KBM-7 (cell line): ENCODE measurements at places on chromosomes 12 and 14.

- DNase-seq = no peak
Measured at GRCh38 chr14:64953310-64953654, 10.7 kb upstream of the GPX2 start.

DNA sequence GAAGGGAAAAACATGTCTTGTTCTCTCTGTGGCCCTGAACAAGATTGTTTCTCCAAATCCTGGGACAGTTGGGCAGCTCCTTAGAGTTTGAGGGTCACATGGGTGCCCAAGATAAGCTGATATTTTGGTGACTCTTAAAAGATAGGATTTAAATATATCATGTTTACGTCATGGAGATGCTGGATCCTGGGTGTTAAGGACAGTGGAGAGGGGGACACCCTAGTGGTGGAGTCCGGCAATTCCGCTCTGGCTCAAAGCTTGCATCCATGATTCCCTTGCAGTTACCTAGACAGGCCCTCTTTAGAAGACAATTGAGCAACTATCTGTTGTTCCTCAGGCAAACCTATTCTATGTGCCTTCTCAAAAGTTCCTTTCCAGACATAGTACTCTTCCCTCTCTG lies 101.8 kb downstream of the CMKLR1 start:
- peak; percentile 11 for DNase-seq

GRCh38 chr14:58291646-58292045 lies 6.7 kb upstream of the ARID4A start:
- no peak for DNase-seq

DNA sequence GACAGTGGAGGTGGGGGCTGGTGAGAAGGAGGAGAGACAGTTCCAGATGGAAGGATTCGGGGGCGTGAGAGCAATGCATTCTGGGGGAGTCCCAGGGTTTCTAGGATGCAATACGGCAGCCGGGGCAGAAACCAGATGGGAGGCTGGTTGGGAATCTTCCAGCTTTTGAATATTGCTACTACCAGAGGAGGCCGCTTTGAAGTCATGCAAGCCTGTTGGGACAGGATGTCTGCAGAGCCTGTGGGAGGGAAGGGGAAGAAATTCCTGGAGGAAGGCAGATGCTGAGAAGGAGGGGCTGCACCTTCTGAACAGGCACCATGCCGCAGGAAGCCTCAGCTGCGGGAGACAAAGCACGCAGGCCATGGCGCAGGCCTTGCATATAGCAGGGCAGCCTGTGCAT lies 105.4 kb downstream of the APAF1 start:
- DNase-seq = no peak

GRCh38 chr12:92158796-92159439 lies 13.3 kb upstream of the BTG1 start:
- DNase-seq = peak; percentile 69

DNA sequence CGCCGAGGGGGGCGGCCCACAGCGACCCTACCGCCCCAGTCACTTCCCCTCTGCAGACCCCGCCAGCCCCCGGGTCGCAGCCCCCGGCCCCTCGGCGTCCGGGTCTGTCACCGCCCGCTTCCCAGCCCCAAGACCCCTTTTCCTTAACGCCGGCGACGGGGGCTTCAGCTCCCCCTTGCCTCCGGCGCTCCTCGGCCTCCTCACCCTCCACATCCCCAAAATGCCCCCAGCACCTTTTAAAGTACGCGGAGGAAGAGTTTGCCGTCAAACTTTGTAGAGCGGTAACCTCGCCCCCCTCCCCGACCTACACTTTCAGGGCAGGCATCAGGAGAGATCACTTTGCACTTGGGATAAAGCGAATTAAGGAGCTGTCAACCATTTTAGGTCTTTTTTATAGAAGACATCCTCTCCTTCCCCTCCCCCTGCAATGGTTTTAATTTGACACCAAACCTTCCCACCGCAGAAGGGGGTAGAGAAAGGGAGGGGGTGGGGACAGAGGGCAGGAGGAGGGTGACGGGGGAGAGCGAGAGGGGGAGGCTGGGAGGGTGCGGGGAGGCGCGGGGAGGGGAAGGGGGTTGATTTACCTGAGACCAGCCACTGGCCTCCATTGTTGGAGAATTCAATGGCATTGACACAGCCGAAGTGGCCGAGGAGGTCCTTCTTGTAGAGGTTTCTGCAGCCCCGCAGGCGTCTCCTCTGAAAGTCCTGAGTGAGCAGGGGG lies 578 bp downstream of the DCAF5 start:
- DNase-seq = peak; percentile 57

GRCh38 chr12:77406219-77406905 lies 341.0 kb upstream of the E2F7 start:
- DNase-seq = no peak

DNA sequence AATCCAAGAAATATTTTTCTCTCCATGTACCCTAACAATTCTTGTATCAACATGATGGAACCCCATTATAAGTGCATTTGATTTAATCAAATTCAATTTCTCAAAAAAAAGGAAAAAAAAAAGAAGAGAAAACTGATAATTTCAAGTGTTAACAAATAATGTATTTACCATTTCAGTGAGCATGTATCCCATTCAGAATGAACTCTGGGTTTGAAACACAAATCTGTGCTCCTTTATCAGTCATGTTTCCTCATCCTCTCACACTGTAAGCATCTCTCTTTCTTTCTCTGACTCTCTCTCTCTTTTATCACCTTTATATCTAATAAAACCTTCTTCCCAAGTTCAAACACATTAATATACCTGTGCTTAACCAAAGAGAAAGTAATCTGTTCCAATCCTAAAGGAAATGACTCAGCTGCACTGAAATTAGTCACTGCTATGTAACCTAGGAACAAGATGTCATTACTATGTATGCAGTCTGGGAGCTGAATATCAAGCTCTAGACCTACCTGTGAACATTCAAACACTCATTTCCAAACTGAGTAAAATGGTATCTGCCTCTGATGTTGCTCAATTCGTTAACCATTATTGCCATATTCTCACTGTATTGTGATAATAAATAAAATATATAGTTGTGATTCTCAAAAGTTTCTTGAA lies 135.0 kb upstream of the LRIG3 start:
- no peak for DNase-seq

DNA sequence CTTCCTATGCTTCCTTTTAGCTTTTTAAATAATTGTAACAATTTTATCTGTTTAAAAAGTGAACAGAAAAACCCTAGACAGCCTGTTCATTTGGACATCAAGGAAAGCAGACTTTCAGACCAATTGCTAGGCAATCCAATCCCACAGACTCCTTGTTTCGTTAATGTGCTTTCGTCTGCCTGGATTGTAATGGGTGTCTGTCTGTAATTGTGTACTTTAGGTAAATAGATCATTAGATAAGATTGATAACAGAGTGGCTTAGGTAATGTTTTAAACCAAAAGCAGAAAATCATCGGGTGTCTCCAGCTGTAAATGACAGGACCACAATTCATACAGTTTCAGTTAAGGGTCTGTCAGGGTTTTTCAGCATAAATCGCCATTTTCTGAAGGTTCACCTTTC lies 19.6 kb downstream of the CCDC60 start:
- DNase-seq = no peak

DNA sequence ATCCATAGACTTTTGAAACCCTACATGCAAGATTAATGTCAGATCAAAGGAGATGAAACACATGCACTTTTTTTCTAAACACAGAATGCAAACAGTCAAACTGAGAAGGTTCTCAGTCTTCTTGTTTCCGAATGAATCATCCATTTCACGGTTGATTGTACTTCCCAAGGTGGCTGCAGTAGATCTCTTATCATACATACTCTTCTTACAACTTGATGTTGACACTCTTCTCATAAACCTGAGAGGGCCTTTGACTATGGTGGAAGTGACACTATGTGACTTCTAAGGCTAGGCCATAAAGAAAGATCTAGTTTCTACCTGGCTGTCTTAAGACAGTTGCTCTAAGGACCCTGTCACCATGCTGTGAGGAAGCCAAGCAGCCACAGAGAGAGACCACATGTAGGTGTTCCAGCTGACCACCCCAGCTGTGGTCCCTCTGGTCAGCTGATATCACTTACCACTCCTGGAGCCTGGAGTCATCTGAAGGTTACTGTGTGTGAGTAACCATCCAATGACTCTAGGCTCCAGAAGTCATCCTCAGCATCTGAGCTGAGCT lies 67.2 kb upstream of the HMGA2 start:
- DNase-seq = no peak

DNA sequence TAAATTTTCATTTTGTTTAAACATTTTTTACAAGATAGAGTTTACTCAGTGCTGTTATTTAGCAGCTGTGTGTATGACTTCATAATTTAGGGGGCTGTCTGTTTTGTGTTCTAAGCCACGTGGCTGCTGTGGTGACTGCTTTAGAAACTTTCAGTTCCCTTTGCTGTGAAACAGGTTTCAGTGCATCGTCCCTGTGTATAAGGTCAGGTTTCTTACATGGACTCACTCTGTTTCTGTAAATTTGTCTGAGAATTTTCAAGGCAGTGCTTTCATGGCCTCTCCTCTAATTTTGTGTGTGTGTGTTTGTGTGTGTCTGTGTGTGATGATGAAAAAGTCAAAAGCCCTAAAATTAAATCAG lies 32.4 kb downstream of the BICD1 start:
- DNase-seq = peak; percentile 32

DNA sequence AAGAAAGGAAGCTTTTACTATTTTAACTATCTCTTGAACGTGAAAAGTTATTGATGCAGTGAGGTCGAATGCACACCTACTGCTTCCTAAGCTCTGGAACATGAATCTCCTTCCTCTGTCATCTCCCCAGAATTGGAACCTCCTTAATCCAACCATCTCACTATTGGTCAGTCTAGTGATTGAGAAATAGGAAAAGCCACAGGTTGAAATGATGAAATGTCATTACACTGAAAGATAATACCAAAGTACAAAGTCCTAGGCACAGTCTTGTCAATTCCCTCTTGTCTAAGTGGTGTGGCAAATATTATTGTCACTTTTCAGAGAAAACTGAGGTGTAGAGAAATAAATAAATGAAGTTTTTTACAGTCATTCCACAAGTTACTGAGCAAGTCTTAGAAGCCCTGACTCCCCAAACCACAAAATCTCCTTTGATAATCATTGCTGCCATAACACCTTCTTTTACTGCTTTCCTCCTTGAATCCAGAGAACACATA lies 19.5 kb upstream of the HIGD1C start:
- DNase-seq = no peak

DNA sequence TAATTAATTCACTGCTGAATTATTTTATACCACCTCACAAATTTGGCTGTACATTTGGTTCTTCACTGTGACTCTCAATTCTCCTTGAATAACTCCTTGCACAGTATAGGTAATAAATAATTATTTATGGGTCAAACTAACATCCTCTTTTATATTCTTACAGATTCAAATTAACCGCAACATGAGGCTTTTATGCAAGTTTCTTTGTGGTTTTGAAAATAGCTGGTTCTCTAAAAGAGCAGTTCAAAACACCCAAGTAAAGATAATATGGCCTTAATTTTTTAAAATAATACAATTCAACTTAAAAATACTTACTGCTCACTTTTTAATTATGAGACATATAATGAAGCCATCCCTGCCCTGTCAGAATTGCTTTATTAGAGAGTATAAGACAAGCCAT lies 12.9 kb upstream of the TRIM9 start:
- DNase-seq = no peak

GRCh38 chr12:119744900-119745606 lies 77.1 kb downstream of the PRKAB1 start:
- DNase-seq = no peak

DNA sequence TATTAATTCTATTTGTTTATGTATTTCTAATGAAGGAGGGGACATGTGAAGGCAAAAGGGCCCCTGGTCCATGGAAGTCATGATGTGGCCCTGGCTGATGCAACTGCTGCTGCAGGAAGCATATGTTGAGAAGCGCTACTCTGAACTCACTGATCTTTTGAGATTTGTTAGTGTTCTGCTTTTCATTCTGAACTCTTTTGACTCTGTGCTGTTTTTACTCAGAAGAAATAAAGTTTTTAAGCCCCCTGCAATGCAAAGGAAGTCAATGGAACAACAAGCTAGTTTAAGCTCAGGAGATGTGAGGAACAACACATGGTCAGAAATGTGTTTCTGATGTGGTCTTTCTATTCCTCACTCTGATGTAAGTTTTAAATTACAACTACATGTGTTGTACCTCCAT lies 88.9 kb upstream of the BTG1 start:
- DNase-seq = no peak

DNA sequence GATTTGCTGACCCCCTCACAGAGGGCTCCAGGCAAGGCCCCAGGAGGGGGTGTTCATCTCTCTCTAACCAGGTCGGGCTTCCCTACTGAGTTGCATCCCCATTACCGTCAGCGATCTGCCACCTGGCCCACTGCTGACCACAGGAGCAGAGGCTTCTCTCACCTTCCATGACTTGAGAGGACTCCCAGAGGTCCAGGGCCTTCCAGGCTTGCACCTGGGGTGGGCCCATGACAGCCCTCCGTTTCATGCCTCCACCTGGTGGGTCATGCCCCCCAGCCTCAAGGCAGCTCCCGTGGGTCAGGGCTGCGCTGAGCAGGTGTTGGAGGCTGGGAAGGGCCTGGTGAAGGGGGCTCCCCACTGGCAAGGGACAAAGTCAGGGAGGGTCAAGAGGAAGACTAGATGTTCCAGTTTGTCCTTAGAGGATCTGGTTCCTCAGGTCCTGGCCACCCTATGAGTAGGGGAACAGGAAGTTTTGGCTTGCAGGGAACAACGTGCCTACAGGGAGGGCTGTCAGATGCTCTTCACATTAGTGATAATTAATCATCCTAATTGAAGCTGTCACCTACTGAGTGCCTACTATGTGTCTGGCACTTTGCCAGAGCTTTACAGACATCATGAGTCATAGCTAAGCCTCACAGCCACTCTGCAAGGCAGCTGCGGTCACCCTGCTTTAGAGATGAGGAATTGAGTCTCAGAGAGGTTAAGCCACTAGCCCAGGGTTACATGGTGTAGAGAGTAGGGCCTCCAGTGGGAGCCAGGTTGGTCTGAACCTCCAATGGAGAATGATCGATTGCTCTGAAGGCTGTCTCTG lies 13.8 kb downstream of the NFKBIA start:
- DNase-seq = peak; percentile 21

DNA sequence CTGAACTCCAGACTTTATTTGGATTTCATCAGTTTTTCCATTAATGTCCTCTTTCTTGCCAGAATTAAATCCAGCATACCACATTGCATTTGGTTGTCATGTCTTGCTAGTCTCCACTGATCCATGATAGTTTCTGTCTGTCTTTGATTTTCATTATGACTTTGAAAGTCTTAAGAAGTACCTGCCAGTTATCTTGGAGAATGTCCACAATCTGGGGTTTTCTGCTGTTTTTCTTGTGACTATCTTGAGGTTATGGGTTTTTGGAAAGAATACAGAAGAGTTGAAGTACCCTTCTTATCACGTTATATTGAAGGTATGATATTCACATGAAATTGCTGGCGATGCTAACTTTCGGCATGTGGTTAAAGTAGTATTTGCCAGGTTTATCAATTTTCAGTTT lies 282.3 kb upstream of the PRICKLE1 start:
- no peak for DNase-seq

- no peak for DNase-seq
Measured at GRCh38 chr12:45326358-45326975, 110.6 kb downstream of the ANO6 start.

- DNase-seq = no peak
Measured at GRCh38 chr14:22095860-22096513, 422.4 kb upstream of the OR4E1 start.

DNA sequence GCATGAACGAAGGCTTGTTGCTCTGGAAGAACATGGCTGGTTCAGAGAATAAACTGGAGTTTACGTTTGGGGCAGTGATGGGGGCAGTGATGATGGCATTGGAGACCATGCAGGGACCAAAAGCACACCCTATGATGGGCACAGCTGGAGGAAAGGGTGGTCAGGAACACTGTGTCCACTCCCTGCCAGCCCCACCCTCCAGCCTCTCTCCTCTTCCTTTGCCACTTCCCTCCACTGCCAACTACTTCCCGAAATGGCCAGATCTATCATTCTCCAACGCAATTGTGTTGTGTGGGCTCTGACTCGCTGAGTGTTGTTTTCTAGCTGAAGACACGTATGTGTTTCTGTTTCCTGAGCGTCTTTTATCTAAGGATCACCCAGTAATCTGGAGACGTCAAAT lies 39.3 kb upstream of the GSG1 start:
- DNase-seq = no peak
